Astrocyte of the spinal cord (primary cell): ENCODE measurements at places on chromosomes 11 and 22.

DNA sequence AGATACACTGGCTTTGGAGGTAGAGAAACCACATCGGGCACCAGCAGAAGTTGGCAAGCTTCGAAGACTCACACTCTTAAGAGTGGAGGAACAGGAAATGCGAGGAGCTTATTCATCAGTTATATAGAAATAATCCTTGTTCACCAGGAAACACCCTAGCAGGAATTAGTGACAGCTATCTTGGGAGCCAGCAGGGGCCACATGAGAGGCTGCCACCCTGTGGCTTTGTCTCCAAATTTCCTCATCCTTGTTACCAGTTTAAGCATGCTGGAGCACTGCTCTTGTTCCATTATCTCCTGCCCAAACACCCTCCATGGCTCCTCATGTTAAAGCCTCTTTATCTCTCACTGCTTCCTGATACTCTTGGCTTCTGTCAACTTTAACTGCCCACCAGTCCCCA is 131.0 kb downstream of the PLEKHA7 start:
- DNase-seq, result no peak

- no peak for DNase-seq
These were observed 154.2 kb downstream of the LARGE1 start for GRCh38 chr22:33766091-33766490.

DNA sequence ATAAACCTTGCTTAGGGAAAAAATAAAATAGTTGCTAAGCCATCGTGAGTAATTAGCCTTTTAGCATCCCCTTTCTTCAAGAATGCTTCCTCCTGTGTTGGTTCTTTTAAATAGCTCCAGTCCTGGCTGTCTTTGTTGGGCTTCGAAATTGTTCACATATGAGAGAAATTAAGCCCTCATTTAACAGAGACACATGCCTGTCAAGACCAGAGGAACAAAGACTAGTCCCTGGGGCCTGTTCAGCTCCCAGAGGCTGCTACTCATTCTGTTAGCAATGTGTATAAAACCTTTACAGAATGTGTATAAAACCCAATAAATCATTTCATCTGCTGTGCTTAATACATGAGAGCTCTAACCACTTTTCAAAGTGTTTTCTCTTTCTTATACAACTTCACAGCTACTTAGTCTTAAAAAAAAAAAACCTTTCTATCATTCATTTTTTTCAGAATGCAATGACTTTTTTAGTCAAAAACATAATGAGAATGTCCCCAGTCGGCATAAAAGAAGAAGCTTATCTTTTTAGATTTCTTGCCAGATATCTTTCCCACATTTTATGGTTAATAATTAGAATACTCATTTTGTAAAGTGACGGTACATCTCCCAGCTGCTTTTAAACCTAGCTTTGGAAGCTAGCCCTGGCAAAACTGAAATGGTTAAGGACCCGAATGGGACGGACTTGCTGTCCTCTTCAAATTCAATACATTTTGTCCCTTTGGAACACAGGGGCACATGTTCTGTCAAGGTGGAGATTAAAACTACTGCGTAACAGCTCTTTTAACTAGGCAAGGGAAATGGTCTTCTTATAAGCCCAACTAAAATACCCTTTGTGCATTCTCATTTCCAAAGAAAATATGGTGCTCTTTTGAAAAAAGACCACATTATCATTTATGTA is 186.1 kb downstream of the SOX6 start:
- no peak for DNase-seq

DNA sequence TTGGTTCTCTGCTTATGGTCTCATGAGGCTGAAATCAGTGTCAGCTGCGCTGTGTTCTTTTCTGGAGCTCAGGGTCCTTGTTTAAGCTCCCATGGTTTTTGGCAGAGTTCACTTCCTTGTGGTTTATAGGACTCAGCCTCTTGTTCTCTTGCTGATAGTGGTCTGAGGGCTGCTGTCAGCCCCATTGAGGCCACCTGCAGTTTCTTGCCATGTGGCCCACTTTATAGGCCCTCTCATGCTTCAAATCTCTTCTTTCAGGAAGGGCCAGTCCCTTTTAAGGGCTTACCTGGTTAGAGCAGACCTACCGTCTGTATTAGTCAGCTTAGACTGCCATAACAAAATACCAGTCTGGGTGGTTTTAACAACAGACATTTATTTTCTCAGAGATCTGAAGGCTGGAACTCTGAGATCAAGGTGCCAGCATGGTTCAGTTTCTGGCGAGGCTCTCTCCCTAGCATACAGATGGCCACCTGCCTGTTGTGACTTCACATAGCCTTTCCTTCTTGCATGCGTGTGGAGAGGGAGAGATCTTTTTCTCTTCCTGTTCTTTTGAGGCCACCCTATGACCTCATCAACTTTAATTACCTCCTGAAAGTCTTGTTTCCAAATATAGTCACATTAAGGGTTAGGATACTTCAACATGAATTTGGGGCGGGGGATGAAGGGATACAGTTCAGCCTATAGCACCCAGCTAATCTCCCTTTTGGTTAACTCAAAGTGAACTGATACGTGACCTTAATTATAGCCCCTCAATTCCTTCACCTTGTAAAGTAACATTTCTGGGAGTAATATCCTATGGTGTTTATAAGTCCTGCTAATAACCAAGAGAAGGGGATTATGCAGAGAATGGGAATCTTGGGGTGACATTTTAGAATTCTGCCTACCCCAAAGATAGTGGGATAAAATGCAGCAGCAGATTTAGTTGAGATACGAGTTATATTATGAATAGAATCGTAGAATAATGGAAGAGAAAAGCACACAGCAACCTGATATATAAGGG is 131.8 kb downstream of the UVRAG start:
- DNase-seq, result peak; percentile 89
